ENCODE measurements at places on chromosomes 11 and 22.

DNA sequence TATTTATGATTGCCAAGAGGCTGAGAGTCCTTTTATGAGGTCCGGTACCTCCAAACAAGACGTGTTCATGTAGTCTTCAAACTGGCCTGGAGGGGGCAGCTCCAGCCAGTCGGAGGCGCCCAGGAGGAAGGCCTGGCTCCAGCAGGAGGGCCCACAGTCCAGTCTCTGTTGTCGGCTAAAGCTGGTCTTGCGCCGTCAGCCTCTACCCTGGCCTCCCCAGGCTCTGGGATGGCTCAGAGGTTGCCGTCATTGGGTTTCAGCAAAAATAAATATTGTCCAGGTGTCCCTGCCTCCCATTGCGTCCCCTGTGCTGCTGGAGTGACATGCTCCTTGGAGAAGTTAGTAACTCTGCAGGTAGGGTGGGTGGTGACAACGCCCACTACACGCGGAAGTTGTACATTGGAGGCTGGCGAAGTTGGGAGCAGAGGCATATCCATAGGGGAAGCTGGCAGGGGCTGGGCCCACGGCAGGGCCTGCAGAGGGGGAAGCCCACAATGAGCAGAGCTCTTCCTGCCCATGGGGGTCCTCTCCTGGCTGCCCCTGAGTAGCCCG lies 1.0 kb upstream of the SLC25A1 start:
- DNase-seq = peak; percentile 48

- peak; percentile 32 for DNase-seq
Observed at GRCh38 chr11:86740628-86741483, 59.5 kb upstream of the PRSS23 start.

DNA sequence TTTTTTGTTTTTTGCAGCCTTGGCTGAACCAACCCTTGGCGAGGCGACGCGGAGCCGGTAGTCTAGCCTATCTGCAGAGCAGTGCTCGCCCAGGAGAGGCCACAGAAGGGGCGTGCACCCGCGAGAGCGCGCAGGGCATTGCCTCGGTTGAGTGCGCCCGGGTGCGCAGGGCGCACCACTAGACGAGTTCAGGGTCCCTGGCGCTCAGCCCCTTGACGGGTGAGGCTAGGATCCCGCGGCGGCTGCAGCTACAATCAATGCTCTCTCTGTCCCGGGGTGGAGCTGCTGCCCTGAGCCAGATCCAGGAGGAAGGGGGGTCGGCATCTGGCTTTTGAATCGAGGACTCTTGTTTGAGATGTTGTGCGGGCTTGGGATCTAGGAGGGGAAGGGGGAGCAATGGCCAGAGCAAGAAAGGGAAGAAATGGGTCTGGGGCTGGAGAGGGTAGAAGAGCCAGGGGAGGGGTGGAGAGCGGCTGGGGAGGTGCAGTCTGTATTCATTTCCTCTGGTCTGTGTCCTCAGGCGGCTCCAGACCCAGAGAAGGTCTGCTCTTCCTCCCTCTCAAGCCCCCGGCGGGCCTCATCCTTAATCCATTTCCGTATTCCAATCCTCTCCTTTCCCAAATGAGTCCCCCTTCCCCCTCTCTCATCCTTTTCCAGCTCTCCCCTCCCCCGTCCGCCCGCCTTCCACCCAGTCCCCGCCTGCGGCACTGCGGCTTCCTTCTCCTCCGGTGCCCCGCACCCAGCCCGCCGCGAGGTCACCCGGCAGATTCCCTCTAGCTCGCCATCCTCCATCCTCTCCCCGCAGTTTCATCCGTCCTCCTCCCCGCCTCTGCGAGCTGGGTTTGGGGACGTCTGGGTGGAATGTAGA lies 797 bp downstream of the THY1 start:
- DNase-seq = no peak

GRCh38 chr11:64538501-64538951 lies 52.5 kb upstream of the SLC22A12 start:
- DNase-seq = no peak

DNA sequence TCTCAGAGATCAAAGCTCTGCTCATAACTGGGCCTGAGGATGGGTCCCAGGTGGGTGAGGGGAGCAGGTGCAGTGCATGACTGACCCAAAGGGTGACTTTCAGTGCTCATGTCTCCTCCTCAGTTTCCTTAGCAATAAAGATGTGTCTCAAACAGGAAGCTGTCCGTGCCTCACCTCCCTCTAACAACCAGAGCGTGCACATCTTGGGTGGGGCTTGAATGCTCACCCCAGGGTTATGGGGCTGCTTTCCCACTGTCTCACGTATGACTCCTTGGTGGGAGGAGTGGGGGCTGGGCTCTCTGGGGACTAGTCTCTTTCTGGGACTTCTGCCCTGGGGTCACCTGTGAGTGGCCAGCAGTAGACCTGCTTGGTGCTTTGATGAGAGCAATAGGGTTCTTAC lies 53.9 kb upstream of the PHOX2A start:
- DNase-seq = no peak

- no peak for DNase-seq
Observed at GRCh38 chr22:24271386-24271854, 789 bp downstream of the SPECC1L start.

DNA sequence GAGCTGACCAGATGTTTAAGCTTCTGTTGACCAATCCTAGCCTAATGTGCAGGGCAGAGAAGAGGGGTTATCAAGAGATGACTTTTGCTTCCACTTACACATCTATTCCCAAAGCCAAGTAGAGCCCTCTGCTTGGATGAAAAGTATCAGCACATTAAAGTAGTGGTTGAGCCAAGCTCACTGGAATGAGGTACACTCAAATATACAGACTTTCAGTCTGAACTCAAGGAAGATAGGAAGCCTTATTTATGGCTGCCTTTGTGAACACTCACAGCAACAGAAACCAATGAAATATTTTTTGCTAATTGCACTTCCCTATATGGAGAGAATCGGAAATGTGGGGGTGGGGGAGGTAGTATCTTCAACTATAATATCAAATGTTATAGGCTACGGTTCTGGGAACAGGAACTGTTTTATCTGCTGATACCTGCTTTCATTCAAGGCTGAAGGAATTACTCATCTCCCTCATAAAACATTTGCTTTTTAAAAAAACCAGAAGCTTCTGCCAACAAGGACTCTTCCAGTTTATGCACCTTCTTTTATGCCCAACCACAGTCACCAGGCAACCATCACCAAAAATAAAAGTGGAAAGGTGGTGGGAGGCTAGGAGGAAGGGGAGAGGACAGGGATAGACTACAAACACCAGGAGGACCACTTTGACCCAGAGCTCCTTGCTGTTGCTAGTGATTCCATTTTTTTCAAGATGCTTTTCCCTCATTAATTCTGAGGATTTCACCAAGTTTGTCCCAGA lies 91.2 kb downstream of the CLPB start:
- DNase-seq = no peak

GRCh38 chr11:66581261-66581660 lies 11.6 kb downstream of the CCDC87 start:
- DNase-seq = no peak

- DNase-seq = no peak
Observed at GRCh38 chr11:102518296-102519094, 12.1 kb downstream of the MMP7 start.

DNA sequence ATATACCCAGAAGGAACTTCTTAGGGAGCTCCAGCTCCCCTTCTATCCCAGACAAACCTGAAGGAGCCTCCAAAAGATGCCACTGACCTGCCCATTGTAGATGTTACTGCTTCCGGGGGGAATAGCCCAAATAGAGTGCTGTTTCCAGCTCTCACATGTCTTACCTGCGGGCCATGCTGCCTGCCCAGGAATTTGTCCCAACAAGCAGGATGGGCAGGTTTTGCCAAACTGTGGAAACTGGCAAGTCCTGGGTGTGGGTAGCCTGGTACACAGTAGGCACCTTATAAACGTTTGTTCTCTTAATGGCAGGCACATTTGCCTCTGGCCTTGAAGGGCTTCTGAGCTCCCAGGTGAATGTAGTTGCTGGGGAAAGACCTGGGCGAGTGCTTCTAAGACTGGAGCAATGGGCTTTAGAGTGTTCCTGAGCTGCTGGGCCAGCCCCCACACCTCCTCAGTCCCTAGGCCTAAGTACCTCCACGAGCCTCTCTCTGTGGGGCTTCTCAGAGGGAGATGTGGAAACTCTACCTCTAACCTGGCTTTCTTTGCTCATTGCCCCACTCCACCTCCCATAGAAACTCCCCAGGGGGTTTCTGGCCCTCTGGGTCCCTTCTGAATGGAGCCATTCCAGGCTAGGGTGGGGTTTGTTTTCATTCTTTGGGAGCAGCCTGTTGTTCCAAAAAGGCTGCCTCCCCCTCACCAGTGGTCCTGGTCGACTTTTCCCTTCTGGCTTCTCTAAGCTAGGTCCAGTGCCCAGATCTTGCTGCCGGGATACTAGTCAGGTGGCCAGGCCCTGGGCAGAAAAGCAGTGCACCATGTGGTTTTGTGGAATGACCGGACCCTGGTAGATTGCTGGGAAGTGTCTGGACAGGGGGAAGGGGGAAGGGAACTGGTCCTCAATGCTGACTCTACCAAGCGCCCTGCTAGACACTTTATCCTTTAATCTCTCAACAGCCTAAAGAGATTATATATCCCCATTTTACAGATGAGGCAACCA lies 37.2 kb downstream of the LIMK2 start:
- DNase-seq = no peak

GRCh38 chr22:36772451-36772850 lies 3.5 kb downstream of the IFT27 start:
- DNase-seq = no peak
